ENCODE measurements at places on chromosomes 4 and X. TPM values are rescaled to one million over a fixed set of nuclear protein-coding genes. Genes with fewer than 3 reads are reported as not detected.

DNA sequence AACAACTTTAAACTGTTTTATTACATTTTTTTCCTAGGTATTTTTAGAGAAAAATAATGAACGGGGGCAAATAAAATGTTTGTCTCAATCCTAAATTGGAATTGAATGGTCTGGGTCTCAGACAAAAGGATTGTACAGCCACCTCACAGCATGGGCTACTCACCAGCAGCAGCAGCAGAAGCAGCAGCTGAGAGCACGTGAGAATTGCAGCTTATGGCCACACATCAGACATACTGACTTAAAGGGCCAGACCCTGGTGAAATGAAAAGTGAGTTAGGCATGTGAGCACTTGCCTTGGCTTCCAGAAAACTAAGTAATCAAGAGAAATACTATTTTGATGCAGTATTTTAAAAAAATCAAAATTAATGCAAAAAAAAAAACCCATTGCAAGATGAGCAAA is 56.6 kb downstream of the AASDH start:
- peak; percentile 87 for DNase-seq

- no peak for DNase-seq
These were observed 12.6 kb upstream of the NR3C2 start for GRCh38 chr4:148454835-148455234.

DNA sequence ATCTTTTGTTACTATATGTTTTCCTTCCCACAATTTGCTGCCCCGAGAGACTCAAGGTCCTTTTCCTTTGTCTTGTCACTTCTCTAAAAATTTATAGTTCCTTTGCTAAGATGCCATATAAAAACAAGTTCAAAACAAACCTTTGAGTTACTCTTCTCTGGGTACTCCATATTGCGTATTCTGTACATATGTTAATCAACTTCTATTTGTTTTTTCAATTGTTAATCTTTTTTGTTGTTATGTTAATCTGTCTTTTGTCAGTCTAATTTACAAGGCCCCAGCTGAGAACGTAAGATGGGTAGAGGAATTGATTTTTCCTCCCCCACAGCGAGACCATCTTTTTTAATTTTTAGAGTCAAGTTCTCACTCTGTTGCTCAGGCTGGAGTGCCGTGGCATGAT is 7.2 kb upstream of the PPEF2 start:
- DNase-seq: no peak

GRCh38 chrX:50198348-50198747 is 2.5 kb downstream of the AKAP4 start:
- no peak for DNase-seq

GRCh38 chrX:84666086-84666485 is 163.8 kb upstream of the HDX start:
- DNase-seq: no peak

DNA sequence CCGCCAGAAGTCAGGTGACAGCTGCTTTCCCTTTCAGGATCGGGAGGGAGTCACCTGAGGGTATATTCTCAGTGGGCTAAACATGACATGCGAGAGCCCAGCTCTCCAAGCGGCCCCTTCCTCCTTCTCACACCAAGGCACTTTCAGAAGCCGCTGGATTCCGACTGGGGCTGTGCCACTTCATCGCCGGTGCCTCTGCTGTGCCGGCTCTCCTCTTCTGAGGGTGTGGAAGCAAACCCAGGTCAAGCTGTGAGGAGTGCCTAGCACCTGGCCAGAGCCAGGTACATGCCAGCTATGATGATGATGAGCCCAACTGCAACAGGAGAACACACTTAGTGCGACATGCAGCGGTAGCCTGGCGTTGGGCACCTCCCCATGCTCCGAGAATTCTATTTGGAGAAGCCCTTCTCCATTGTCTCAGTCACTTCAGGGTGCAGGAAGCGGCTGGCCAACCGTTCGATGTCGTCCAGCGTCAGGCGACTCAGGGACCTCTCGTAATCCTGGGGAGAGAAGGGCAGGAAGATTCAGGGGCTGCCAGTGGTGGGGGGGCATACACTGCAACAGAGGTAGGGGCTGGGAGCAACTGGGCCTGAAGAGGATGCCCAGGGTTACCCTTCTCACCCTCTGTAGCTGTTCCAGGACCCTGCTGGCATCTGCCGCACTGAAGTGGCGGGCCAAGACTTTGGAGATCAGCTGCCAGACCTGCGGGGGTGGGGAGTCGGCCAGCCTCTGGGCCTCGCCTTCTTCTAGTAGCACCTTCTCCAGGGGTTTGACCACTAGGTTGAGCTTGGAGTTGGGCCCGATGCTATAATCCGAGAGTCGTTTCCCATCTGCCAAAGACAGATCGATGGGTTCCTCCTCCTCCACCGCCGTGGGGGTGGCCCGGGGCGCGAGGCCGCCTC is 1.0 kb downstream of the UBL4A start:
- DNase-seq: no peak

DNA sequence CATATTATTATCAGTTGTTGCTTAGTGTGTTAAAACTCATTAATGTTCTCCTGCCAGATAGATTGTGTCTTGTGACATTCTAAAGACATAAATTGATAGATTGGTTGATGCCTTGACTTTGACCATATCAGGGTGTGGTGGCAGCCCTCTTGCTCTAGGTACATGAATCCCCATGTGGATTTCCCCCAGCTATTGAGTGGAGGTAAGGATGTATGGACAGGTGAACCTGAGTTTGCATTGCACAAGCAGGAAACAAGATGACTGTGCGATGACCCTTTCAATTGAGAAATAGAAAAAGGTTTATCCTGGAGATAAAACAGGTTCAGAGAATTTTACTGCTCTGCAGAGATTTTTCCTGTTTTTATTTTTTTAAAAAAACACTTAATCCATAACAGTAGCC is 619.2 kb downstream of the SPRY1 start:
- DNase-seq: no peak

- no peak for DNase-seq
These were observed 126.7 kb downstream of the DHRSX start for GRCh38 chrX:2374086-2374485.

GRCh38 chr4:118346495-118346894 is 6.3 kb downstream of the PRSS12 start:
- DNase-seq: no peak

DNA sequence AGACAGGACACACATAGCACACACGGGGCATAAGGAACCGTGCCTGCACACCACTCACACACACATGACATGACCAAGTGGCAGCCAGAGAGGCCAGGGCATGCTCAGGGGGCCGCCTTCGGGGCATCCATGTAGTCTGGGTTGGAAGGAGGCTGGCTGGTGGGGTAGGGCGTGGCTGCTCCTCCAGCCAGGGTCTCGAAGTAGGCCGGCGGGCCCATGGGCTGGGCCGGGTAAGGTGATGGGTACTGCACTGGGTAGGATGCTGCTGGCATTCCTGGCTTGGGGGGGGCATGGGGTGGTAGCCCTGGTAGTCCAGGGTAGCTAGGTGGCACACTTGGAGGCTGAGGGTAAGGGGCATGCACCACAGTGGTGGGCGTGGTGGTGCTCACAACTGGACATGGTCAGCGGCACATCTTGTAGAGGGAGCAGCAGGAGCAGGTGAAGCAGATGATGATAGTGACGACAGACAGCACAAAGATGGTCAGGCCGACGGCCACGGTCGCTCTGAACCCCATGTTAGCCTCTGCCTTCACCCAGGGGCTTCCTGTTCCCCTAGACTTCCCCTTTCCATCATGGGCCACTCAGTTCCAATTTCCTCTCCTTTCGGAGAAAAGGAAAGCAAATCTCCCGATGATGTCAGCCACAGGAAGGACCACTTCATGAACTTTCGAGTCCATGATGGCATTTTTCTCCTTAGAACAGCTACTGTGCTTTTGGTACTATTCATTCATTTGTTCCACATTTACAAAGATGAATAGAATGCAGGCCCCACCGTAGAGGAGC is 10.9 kb upstream of the DDX3X start:
- DNase-seq: no peak

DNA sequence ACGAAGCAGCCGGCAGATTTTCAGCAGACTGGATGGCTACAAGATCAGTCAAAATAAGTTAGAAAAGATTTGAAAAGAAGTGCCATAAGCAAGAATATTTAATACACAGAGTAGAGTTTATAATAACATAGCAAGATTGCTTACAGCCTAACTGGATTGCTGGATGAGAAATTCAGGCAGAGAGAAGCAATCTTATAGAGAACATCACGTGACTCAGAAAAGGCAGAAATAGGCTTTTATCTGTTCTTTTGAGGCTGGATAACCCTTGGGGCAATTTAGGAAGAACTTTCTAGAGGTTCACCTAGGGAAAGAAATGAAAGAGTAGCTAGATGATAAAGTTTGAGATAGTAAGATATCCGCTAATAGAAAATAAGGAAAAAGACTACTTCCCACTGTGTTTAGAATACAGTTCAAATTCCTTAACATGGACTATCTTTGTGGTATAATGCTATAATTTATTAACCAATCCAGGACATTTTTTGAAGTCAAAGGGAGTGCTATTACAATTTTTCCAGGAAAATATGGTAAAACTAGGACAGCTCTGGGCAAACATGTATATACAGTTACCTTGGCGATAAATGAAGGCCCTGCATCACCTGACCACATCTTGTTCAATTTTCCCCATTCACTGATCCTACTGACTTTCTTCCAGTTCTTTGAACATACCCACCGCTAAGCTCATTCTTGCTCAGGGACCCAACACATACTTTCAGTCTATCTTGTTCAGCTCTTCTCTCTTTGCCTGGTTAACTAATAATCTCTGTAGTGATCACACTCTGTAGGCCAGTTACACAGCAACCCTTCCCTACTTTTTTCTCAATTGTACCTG is 12.7 kb upstream of the SPCS3 start:
- DNase-seq: no peak

TLL1 gene
- total RNA-seq: not detected

BEND2 gene
- total RNA-seq: not detected

LEF1 gene
- 101 TPM for total RNA-seq

SLC6A14 gene
- not detected for total RNA-seq

Measured in SK-MEL-5 (cell line).